Karpas-422 (cell line): ENCODE measurements at places on chromosomes 5 and 9.

DNA sequence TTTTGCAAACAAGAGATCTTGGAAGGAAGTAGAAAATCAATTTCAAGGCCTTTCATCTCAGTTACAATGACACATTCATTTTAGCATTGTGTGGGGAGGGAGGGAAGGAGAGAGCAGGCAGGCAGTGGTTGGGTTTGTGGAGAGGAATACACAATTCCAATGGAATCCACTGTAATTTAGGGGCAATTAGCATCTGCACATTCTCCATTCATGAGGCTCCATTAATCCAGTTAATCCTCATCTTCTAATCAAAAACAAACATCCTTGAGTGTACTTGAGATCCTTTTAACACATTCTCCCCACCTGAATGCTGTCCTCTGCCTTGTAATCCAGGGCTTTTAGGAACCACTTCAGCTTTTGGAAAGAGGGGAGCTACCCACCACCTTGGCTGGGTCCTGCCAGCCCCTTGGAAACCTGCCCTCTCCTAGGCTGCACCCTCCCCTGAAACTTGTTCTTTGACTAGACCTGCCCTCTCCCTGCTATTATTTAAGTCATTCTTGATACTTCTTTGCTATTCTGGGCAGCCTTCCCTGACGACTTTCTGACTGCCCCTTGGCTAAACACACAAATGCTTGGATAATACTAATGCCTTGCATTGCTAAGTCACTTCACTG lies 271.2 kb downstream of the SLIT3 start:
- DNase-seq: no peak

GRCh38 chr9:90921104-90921503 lies 119.5 kb downstream of the SYK start:
- no peak for DNase-seq

GRCh38 chr5:66829826-66830225 lies 233.6 kb downstream of the MAST4 start:
- no peak for DNase-seq

GRCh38 chr5:53167836-53168235 lies 58.3 kb upstream of the MOCS2 start:
- no peak for DNase-seq

DNA sequence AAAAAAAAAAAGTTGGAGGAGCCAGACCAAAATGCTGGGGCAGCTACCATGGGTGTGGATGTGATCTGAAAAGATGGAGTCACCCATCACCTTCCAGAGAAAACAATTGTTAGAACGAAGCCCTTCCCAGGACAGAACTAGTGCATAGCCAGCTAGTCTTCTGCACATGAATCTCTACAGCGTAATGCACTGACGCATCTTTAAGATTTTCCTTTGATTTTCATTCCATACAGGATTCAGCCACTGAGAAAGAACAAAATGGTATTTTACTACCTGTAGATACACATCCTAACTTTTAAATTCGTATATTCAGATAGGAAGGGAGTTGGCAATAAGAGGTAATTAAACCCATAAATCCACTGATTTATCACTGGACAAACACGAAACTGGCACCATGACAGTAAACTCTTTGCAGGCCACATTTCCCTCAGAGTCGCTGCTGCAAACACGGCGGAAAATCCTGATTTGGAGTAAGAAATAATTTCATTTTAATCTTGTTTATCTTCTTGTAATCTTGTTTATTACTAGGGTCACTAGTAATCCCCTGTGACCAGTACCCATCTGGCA lies 206.6 kb downstream of the SPOCK1 start:
- no peak for DNase-seq

- DNase-seq: no peak
Measured at GRCh38 chr5:122077366-122078115, 518 bp downstream of the LOX start.

- DNase-seq: no peak
Measured at GRCh38 chr9:34501889-34502425, 20.8 kb downstream of the ENHO start.

DNA sequence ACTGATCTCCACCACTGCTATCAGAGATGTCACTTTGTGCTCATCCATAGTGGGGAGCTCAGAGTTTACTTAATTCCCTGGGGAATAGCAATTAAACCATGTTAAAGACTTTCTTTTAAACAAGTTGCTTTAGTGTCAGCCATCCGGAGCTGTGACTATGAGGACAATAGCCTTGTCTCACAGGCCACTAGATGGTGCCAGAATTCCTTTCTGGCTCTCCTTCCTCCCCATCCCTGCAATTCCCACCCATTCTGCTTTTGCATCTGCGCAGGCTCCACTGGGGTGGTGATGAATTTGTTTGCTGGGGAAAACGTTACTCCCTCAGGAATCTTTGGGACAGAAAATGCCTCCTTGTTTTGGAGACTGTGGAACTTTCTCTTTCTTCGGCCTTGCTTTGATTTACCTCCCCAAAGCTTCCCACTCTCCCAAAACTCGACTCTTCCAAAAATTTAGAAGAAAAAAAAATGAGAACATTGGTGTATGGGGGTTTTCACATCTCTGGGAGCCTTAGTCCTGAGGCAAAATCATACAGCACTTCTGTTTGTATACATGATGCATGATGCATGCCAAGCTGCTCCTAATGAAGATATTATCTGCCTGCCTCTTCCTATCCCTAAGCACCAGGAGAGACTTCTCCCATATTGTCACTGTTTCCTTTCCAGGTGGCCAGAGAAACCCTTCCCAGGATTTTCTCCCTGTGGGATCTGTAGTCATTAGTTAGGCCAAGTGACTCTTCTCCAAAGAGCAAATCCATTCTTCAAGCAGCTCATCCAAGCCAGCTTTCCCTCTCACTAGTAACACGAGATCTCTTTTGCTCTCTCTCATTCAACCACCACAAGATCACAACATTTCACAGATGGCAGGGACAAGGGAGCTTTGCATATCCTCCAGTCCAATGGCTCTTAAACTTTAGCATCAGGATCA lies 466.1 kb downstream of the TLR4 start:
- DNase-seq: peak; percentile 63

DNA sequence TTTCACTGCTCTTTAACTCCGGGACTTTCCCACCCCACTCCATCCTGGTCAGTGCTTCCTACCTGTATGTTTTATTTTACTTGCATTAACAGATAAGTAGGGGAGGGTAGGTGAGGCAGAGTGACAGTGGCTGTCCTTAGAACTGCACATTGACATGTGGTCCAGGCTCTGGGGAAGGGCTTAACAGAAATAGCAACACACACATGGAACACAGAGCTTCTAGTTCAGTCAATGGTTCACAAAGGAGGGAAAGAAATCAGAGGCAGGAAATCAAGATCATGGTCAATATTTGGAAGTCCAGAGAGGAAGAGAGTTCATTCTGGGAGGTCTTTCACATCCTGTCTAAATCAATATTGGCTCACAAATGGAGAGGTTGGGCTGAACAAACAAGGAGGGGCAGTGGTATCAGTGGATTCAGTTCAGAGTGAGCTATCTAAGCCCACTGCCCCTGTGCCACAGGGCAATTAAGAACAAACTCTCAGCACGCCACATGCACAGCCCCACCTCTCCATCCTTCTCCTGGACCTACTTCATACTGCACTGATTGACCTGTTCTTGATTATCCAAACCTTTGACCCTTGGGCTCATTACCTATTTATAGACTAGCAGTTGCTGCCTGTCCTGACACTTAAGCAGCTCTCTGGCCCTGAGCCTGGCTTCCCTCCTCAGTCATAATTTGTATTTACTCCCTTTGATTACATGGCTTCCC lies 6.2 kb upstream of the VPS13A start:
- no peak for DNase-seq

- no peak for DNase-seq
Measured at GRCh38 chr5:157870837-157871834, 12.2 kb upstream of the CLINT1 start.

DNA sequence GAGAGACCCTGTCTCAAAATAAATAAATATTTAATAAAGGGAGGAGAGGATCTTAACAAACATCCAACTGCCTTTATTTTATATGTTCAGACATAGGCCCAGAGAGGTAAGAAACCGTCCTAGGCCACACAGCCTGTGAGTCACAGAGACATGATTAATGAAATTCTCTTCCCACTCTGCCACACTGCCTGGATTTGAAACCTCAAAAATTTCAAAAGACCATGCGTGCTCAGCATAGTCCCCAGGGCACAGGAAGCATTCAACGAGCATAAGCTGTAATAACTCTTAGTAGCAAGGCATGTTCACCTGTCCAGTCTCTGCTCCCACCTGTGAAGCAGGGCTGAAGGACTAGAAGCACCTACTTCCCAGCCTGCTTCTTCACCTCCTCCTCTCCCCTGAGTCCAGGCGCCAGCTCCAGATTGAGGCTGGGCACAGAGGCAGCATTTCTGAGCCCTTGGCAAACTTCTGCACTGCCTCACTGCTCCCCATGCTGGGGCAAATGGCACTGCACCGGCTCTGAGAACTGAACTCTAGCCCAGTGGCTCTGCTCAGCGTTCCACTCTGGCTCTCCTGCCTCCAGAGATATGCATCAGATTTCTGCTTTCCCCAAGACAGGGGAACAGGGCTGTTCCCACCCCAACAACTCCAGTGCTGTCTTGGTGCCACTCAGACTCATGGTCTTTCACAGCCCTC lies 1.1 kb downstream of the FAT2 start:
- DNase-seq: no peak

- DNase-seq: no peak
Measured at GRCh38 chr9:4929917-4930316, 55.2 kb upstream of the JAK2 start.

- no peak for DNase-seq
Measured at GRCh38 chr5:176409765-176410164, 6.6 kb downstream of the CLTB start.

GRCh38 chr5:96807075-96807654 lies 580 bp downstream of the ERAP1 start:
- peak; percentile 78 for DNase-seq

- DNase-seq: no peak
Measured at GRCh38 chr5:73312872-73313510, 135.6 kb downstream of the FOXD1 start.

- DNase-seq: no peak
Measured at GRCh38 chr9:16918920-16919319, 48.5 kb upstream of the BNC2 start.

GRCh38 chr5:180632768-180633167 lies 16.6 kb downstream of the FLT4 start:
- DNase-seq: no peak

DNA sequence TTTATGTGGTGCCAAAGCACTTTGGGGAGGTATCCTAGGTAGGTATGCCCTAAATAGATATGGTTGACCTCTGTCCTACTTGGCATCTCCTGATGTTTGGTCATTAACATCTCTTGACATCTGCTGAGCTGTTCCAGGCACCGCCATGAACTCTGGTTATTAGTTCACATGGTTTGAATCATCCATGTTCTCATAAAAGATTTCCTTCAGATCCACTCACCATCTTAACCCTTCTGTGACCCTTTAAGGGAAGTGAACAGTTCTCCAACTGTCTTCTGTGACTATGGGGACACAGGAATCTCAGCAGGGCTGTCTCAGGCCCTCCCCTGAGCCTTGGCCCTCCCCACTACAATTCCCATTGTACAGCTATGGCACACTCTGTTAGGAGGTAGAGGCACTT lies 167.7 kb downstream of the CDH6 start:
- no peak for DNase-seq

GRCh38 chr5:172106511-172107356 lies 81.3 kb downstream of the STK10 start:
- peak; percentile 83 for DNase-seq

DNA sequence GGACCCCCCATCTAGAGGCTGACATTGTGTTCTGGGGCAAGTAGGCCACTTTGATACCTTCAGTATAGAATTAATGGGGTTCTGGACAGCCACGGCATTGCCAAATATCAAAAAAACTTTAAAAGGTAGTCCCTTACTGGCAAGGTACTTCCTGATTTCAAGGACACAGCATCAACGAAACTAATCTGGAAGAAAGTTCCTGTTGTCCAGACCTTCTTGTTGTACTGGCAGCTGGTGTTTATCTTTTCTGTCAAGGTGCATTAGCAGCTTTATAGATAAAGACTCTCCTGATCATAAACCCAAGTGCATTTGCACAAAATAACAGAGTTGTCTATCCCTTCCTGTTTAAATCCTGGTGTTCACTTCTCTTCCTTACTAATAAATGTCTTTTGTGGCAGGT lies 23.7 kb upstream of the GOLGA1 start:
- DNase-seq: peak; percentile 53

DNA sequence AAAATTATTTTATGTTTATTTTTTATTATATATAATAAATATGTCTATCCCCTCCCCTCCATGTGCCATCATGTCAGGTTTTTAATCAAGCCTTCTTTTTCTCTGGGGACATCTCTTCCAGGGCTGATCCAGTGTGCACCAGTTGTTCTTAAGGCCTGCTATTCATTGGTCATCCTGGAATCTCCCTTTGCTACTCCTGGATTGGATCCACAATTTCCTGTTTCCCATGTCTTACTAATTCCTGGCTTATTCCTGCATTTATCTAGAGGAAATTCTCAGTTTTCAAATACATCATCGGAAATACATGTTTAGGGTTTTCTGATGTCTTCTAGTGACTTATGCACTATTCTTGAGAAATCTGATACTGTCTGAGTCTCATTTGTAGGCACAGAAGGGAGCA lies 56.8 kb downstream of the ANGPTL2 start:
- no peak for DNase-seq

DNA sequence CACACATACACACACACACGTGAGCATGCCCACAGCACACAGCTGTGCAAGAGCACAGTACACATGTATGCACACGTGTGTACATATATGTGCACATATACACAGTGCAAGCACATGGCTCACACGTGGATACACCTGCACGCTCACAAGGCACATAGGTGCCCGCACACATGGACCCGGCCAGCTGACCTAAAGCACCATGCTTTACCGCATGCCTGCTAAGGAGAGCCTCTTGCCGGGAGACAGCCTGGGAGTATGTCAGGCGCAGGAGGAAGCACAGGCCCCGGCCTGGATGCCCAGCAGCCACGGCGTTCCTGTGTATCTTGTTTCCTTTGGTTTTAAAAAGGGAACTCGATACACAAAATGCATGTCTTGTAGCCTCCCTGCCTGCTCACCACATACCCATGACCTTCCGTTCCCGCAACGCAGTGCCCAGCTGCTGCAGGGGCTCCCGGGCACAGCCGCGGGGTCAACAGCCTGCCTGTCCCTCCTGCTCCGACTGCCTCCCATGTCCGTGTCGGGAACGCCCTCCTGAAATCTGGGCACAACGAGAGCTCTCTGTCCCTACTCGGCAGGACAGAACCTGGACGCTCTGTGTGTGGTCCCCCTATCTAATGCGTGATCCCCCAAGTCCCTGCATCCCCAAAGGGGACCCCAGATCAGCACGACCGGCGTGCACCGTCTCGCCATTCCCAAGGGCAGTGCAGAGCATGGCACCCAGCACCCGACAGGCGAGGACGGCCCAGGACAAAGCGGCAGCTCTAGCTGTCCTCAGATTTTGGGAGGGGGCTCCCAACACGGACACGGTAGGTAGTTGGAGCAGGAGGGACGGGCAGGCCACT lies 3.6 kb downstream of the SLC12A7 start:
- DNase-seq: no peak

GRCh38 chr5:82345108-82345507 lies 67.0 kb upstream of the RPS23 start:
- no peak for DNase-seq

- DNase-seq: peak; percentile 44
Measured at GRCh38 chr9:85940275-85940831, 593 bp upstream of the NAA35 start.
